ENCODE measurements at places on chromosomes 5 and 9.

DNA sequence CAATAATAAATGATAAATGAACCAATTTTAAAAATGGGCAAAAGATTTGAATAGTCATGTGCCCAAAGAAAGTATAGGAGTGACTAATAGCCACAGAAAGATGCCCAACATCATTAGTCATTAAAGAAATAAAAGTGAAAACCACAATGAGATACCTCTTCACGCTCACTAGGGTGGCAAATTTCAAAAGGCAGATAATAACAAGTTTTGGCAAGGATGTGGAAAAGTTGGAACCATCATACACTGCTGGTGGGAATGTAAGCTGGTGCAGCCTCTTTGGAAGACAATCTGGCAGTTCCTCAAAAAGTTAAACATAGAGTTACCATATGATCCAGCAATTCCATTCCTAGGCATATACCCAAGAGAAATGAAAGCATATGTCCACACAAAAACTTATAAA, 1819.8 kb downstream of the MAT2B start:
- no peak for DNase-seq

- no peak for DNase-seq
Observed at GRCh38 chr5:141261238-141261546, 16.0 kb downstream of the PCDHB15 start.

GRCh38 chr9:4515958-4516375, 25.7 kb downstream of the SLC1A1 start:
- DNase-seq: no peak

DNA sequence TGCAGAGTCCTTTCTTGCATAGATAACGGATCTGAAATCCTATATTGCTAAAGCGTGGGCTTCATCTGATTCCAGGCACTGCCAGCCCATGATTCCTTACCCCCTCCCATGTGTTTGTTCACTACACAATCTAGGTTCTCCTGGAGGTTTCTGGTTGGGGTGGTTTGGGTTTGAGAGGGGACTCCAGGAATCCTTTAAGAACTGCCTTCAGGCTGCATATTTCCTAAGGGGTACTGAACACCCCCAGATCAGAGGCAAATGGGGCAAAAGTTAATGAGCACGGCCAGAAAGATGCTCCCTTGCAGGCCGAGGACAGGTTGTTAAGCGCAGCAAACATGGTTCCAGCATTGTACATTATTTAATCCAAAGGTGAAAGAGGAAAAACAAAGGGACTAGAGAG, 9.9 kb downstream of the NR2F1 start:
- no peak for DNase-seq

DNA sequence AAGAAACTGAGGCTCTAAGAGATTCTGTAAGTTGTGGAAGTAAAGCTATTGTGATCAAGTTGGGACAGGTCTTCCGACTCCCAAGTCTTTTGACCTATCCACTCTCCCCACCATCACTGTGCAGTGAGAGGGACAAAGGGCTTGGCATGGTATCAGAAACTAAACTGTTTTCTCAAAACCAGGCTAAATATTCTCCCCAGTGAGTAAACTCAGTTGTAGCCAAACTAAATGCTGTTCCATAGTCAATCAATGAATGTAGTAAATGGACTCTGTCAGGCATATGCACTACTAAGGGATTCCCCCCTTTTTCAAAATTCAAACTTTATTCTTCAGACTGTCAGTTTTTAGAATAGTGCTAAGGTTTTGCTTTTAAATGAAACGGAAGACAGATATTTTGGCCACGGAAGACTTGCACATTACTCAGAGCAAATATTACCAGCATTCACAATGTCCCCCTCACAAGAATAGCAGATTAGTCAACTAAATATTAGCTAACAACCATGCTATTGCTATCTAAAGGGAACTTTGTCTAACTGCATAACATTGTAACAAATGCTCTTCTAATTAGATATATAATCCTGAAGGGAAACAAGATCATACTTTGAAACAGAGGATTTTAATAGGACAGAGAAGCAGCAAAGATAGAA, 7.1 kb downstream of the PRKAA1 start:
- no peak for DNase-seq

DNA sequence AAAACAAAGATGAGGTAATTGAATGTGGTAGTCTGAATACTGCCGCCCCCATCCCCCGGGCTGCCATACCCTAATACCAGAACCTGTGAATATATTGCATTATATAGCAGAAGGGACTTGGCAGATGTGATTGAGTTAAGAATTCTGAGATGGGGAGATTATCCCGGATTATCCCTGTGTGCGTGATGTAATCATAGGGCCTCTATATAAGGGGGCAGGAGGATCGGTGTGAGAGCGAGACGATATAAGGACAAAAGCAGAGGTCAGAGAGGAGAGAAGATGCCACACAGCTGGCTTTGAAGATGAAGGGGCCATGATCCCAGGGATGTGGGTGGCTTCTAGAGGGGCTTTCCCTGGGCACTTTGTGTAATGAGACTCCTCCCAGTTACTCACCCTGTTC, 101.7 kb upstream of the TLE1 start:
- DNase-seq: no peak

DNA sequence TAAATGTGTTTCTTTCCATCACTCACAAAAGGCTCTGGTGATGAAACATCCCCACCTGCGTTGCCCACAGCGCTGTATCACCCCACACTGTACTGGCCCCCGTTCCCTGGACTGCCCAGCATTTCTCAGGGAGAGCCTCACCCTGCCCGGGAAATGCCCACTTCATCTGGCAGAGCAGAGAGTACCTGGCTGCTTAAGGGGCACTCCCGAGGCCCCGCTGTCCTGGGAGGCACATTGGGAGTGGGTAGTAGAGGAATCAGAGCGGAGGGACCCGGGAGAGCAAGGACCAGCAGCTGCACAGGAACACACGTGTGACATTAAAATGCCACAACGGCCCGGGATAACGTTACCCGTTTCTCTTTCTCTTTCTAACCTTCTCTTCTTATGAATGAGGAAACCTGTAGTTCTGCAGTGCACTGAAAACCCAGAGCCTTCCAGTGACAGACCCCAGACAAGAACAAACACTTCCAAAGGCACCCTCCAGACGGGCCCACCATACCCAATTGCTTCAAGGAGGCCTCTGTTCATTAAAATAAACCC, 110.0 kb downstream of the ROR2 start:
- DNase-seq: no peak

DNA sequence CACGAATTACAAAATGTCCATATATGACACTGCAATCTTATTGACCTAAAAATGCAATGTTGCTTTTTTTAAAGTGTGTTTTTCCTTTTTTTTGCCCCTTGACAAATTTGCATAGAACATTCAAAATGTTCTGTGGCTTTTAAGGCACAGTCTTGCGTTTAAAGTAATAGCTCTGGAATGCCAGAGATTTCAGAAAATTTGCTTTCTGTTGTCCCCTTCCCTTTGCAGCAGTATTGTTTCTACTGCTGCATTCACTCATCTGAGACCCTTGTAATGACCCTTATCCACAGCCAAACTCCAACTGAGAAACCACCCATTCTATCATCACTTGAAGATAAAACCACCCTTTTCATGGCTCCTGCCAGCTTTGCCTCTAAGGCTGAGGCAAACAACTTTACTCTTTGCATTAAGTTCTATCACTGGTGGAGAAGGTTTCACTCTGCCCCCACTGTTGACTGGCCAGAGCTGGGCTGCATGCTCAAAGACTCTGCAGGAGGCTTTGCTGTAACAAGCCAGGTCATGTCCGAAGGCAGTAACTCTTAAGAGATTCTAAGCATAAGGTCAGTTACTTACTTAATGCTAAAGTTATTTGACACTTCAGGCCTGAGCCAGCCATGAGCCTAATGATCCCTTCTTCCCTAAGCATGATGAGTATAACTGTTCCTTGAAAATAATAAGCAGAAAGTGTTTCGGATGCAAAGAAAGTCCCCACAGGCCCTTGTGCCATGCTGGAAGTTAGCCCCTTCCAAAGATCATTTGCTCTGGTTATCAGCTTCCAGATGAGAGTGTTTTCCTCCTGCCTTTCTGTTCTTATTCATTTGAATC, 101.9 kb downstream of the CD180 start:
- no peak for DNase-seq

DNA sequence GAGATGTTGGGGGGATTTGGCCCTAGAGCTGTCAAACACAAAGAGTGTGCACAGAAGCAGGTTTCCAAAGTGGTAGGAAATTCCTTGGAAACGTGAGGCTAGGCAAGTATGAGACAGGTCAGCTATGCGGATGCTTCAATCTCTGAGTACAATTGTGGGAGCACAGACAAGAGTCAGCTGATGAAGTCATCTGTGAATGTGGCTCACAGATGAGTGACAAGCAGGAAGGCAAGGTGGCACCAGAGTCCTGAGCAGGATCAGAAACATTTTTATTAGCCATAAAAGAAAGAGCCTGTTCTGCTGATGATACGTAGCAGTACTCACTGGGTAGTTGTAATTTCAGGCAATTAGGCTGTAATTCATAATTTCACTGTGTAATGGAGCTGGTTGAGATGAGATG, 117.0 kb downstream of the DCP2 start:
- DNase-seq: no peak

DNA sequence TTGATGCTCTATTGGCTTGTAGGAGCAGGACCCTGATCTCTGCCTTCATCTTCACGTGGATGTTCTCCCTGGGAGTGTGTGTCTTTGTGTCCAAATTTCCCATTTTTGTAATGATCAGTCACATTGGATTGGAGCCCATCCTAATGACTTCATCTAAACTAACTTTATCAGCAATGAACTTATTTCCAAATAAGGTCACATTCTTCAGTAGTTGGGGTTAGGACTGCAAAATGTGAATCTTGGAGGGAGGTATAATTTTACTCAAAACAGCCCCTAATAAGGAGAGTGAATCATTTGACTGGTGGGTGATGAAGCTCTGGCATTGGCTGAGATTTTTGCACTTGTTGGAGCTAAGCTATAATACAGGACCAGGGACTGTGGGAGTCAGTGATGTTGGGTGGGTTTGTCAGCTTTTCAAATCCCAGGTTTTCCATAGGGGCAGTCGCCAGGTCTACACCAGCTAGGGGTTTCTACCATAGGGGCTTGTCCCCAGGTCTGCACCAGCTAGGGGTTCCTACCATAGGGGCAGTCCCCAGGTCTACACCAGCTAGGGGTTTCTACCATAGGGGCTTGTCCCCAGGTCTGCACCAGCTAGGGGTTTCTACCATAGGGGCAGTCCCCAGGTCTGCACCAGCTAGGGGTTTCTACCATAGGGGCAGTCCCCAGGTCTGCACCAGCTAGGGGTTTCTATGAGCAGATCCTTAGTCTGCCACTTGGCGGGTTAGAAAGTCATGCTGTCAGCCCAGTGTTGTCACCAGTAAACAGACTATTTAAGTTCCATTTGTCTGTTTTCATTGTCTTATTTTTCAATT, 382.6 kb upstream of the DAP start:
- no peak for DNase-seq

DNA sequence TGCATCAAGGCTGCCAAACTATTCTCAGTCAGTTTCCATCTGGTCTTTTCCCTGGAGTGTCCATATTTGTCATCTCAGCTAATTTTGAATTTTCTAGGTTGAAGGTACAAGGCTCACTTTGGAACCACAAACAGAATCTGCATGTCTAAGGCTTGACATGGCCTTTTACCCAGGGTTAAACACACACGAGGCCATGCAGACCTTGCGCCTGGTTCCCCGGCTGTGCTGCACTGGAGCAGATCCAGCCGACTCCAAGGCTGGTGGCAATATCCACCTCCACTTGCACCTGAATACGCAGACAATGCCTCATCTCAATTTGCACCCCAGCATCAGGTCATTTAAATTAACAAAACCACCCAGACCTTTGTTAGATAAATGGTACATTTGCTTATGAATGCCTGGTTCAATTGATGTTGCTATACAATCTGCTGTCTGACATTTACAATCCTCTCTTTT, 276.2 kb downstream of the HSPA4 start:
- DNase-seq: no peak

GRCh38 chr5:40354171-40354570, 325.5 kb upstream of the PTGER4 start:
- DNase-seq: no peak

DNA sequence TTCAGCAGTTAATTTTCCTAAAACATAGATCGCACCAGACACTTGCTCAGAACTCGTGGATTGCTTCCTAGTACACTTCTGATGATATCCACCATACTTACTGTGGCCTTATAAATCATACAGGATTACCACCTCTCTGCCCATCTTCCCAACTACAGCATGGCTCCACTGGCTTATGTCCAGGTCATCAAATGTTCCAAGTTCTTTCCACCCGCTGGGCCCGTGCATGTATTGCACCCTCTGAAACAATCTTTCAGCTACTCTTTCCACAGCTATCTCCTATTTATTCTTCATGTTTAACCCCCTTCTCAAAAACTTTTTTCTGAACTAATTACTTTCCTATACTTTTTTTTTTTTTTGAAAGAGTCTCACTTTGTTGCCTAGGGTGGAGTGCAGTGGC, 18.5 kb downstream of the FBXW2 start:
- no peak for DNase-seq

GRCh38 chr5:71475788-71476384, 20.4 kb downstream of the BDP1 start:
- DNase-seq: no peak

DNA sequence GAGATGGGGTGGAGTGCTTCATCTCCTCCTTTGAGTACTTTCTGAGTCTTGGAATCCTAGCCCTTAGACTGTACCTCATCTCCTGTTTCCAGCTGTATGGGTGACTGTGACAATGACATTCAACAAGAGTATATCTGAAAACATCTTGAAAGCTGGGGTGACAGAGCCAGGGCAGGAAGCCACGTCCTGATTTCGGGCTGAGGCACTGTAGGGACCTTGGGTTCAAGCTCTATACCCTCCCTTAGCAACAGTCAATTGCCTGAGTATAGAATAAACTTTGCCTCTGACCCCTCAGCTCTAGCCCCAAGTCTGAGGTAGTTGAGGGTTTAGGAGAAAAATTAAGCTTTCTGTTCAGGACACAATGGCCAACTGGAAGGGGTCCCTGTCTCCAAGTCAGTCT, 6.3 kb downstream of the FOXE1 start:
- no peak for DNase-seq

DNA sequence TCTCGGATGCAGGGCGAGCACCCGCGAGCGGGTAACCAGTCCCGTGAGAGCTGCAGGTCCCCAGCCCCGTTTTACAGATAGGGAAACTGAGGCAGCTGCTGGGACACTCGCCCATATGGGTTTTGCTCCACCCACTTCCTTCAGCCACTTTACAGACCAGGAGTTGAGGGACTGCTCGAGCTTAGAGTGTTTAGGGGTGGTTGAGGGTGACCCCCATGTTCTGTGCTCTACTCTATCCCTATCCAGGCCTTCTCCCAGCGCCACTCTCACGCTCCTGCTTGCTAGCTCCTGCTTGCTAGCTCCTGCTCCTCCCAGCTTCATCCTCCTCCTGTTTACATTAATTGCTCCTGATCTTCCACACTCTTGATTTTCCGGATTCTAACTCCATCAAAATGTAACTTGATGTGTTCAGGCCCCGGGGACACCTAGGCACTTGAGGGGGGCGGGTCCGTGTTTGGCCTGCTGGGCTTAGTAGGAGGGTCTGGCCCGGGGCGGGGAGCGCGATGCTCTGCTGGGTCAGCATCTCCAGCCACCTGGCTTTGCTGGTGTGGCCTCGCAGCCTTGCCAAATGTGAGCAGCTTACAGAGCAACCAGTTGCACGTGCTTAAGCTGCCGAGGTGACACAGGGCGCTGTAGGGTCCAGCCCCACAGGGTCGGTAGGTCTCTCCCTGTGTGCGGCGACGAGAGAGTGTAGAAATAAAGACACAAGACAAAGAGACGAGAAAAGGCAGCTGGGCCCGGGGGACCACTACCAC, 1.5 kb upstream of the PTGES2 start:
- DNase-seq: no peak

Data from activated CD4-positive, alpha-beta T cell treated with anti-CD3 and anti-CD28 coated beads for 1 hour (primary cell).